ENCODE measurements at places on chromosomes 7 and 10. TPM values are rescaled to one million over a fixed set of nuclear protein-coding genes. Genes with fewer than 3 reads are reported as not detected.

The CACNA2D1 gene
- not detected for total RNA-seq

The MORN4 gene
- total RNA-seq: 1.1 TPM

The NPC1L1 gene
- 0.06 TPM for total RNA-seq

The NME8 gene
- not detected for total RNA-seq

The BTBD16 gene
- total RNA-seq: not detected

The BRAT1 gene
- total RNA-seq: 37.5 TPM

The OGDHL gene
- total RNA-seq: 0.14 TPM

The SRI gene
- total RNA-seq: 194 TPM

The LGI1 gene
- total RNA-seq: not detected

The CYP3A4 gene
- total RNA-seq: not detected

The FOXI2 gene
- not detected for total RNA-seq

The CH25H gene
- total RNA-seq: 0.14 TPM

The SLC13A1 gene
- total RNA-seq: not detected

The PLEKHS1 gene
- total RNA-seq: not detected

The MASTL gene
- 50.7 TPM for total RNA-seq

The TDRD1 gene
- 0.31 TPM for total RNA-seq

The MACROH2A2 gene
- 6.3 TPM for total RNA-seq

The KLLN gene
- 0.50 TPM for total RNA-seq

The UCN3 gene
- total RNA-seq: not detected

The MOGAT3 gene
- not detected for total RNA-seq

Data from activated naive CD4-positive, alpha-beta T cell treated with anti-CD3 and anti-CD28 coated beads, Interleukin-2, amount 50 U/mL, for 72 hours (primary cell).